ENCODE measurements at places on chromosomes 3 and 15.

DNA sequence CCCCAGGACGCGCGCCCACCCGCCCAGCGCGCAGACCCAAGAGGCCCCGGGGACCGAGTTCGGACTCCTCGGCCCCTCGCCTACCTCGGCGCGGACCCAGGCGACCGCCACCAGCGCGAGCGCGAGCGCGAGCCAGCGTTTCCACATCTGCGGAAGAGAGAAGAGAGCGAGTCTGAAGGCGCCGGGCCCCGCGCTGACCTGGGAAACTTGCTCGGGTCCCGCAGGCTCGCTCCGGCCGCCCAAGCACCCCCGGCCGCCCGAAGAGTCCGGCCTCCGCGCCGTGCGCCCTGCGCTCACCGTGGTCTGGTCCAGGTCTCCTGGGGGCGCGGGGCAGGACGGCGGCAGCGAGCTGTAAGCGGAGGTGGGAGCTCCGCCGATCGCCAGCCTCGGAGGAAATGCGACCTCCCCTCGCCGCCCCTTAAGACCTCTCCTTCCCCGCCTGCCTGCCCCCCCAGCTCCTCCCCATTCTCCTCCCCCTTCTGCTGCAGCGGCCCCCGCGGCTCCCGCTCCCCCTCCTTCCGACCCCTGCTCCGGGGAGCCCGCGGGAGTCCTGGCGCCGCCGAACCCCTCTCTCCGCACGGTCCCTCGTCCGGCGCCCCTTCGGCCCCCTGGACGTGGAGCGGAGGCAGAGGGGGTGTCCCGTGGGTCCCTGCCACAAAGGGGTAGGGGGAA lies at the start of gene FSTL1:
Gene FSTL1 (minus strand): TSS at position 393 of the 672 bp plus-strand sequence. CDS start 246 bp downstream, at position 147.
- H3K36me3 ChIP-seq: peaks cover 10% of the 10 kb centered on the region
- peaks cover 52% of the 10 kb centered on the region for H3K4me1 ChIP-seq
- peak within 1 kb of the TSS; percentile 73 for H3K27ac ChIP-seq
- DNase-seq: peak; percentile 79
- H3K27me3 ChIP-seq: no peaks in the 10 kb centered on the region
- H3K4me3 ChIP-seq: peak within 1 kb of the TSS; percentile 90

DNA sequence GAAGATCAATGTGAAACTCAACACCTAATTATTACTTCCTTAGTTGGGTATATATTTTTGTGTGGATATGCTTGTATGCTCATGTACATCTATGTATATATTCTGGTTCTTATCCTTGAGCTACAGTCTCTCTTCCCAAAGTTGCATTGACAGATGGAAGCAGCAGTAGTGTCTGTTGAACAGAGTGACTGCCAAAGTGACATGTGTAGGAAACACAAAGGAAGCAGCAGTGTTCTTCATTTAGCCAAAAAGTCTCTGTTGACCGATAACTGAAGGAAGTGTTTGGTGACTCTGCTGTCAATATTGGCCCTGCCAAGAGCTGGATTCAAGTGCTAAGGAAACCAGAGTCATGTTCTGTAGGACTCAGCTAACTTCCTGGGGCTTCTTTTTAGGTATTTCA lies 123.8 kb downstream of the C3orf70 start:
- peaks cover 9% of the 10 kb centered on the region for H3K36me3 ChIP-seq
- H3K27me3 ChIP-seq: no peaks in the 10 kb centered on the region
- DNase-seq: no peak
- H3K4me1 ChIP-seq: peaks cover 8% of the 10 kb centered on the region

- H3K4me3 ChIP-seq: peak within 1 kb of the TSS; percentile 79
- DNase-seq: peak; percentile 69
- H3K4me1 ChIP-seq: peaks cover 22% of the 10 kb centered on the region
- H3K36me3 ChIP-seq: no peaks in the 10 kb centered on the region
- peaks cover 43% of the 10 kb centered on the region for H3K27me3 ChIP-seq
Observed at GRCh38 chr3:51974963-51975851, at the start of gene ABHD14A. ABHD14A (plus strand) TSS chr3:51975064; CDS start chr3:51975136, 72 bp downstream.

DNA sequence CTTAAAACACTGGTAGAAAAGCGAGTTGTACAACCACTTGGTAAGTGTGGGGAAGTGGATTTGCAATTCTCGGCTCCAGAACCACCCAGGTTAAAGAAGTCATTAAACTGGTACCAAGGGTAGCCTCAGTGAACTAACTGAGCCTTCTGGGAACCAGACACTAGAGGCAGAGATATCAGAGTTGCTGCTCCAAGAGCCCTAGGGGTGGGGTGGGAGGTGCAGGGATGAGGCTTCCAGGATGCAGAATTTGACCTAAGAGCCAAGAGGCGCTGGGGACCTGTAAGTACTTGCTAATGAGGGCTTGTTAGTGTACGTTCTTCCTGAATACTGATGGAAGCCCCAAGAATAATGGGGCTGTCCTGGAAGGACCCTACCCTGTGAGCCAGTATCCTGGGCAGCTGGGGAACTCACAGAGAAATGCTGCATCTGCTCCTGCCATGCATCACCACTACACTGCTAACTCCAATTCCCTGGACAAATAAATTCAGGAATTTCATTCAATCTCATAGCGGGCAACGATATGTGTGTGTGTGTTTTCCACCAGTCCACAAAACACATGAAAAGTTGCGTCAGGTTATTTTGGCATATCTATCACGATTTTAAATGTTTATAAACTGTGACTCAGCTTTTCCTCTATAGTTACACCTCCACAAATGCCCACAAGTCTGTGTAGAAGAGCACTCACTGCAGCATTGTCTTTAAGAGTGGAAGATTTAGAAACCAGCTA lies 23.8 kb downstream of the STIMATE start:
- H3K36me3 ChIP-seq: no peaks in the 10 kb centered on the region
- H3K4me1 ChIP-seq: peaks cover 27% of the 10 kb centered on the region
- H3K4me3 ChIP-seq: no peak overlapping the region
- H3K27ac ChIP-seq: 0 out of 2 replicates have a peak overlapping the region, but pooled peaks have one; percentile 11
- DNase-seq: no peak

DNA sequence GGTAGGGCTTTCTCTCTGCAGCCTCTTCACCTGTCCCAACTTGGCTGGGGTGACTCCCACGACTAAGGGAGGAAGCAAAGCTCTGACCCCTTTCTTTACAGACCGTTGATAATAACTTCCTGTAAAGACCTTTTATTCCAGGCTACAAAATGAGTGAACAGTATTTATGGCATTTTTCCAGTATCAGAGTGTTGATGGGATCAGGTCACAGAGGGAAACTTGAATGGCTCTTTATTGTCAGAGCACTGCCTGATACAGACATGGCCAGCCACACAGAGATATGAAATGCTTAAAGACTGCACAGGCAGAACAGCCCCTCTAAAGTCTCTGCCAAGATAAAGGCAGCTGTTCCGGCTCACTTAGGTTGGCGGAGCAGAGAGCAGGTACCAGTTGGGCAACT lies 1033.9 kb upstream of the NR2F2 start:
- DNase-seq: no peak
- H3K36me3 ChIP-seq: no peaks in the 10 kb centered on the region

DNA sequence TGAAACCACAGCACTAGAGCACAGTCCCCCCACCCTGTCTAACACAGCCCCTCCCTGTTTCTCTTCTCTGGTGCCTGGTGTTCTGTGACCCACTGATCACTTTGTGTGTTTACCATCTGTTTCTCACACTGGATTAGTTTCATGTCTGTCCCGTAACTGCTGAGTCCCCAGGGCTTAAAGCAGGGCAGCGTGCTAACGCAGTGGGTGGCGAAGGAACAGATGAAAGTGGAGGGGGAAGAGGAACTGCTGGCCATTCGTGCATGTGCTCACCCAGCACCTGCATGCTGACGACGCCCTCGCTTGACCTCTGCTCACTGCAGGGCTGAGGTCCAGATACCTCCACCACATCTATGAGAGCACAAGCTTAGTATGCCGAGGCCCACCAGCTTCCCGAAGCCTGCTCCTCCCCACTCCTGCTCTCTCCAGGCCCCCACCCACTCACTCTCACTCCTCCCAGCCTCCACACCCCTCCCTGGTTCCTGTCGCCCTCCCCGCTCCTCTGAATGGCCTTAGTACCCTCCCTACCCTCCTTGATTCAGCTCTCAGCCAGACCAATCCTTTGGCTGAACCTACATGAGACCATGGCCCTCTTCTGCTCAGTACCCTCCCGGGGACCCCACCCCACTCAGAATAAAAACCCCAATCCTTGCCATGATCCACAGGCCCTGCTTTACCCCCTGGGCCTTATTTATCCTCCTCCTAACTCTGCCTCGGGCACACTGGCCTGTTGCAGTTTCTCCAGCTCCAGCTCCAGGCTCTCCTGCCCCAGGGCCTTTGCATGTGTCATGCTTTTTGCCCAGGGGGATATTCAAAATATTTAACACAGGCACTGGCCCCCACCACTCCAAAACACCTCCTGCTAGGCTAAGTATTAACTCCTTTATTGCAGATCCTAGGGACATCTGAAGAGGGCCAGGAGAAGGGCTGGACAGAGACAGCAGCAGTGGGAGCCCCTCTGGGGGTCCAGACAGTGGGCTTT lies 15.1 kb upstream of the IQSEC1 start:
- H3K27me3 ChIP-seq: no peaks in the 10 kb centered on the region
- peaks cover 9% of the 10 kb centered on the region for H3K4me1 ChIP-seq
- no peak for DNase-seq
- H3K36me3 ChIP-seq: no peaks in the 10 kb centered on the region
- H3K4me3 ChIP-seq: no peak overlapping the region
- no peak overlapping the region for H3K27ac ChIP-seq

DNA sequence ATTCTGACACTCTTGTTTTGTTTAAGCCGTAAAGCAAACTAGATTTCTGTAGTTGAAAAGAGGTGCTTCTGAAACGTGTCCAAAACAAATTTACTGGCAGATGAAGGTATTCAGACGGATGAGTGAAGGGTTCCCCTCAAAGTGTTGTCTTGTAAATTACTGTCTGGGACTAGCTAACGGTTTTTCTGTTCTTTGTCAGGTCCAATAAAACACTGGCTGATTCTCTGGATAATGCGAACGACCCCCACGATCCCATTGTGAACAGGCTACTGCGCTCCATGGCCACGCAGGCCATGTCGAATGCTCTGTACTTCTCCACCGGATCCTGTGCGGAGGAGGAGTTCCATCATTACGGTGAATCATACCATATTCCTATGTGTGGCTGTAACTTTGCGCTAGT lies 27.7 kb downstream of the TIPIN start:
- no peaks in the 10 kb centered on the region for H3K27me3 ChIP-seq
- DNase-seq: no peak
- peaks cover 65% of the 10 kb centered on the region for H3K36me3 ChIP-seq
- no peak overlapping the region for H3K4me3 ChIP-seq
- no peak overlapping the region for H3K27ac ChIP-seq
- no peaks in the 10 kb centered on the region for H3K4me1 ChIP-seq

- H3K27me3 ChIP-seq: no peaks in the 10 kb centered on the region
- DNase-seq: no peak
- no peaks in the 10 kb centered on the region for H3K36me3 ChIP-seq
- no peak overlapping the region for H3K4me3 ChIP-seq
- no peak overlapping the region for H3K27ac ChIP-seq
- H3K4me1 ChIP-seq: peaks cover 28% of the 10 kb centered on the region
Observed at GRCh38 chr3:171940151-171940649, 97.1 kb downstream of the TMEM212 start.

DNA sequence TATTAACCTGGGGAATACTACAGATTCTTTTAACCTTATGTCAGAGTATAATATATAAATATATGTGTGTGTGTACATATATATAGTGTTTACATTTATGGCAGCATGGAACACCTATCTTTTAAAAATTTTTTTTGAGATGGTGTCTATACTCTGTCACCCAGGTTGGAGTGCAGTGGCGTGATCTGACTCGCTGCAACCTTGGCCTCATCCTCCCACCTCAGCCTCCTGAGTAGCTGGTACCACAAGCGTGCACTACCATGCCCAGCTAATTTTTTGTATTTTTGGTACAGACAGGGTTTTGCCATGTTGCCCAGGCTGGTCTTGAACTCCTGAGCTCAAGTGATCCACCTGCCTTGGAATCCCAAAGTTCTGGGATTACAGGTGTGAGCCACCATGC lies 18.5 kb upstream of the ERICH6 start:
- no peak for DNase-seq
- H3K4me1 ChIP-seq: 0 out of 2 replicates have a peak, but pooled peaks cover 3% of the 10 kb centered on the region
- H3K27ac ChIP-seq: no peak overlapping the region
- H3K4me3 ChIP-seq: no peak overlapping the region

- no peak overlapping the region for H3K27ac ChIP-seq
- H3K36me3 ChIP-seq: no peaks in the 10 kb centered on the region
- H3K4me3 ChIP-seq: no peak overlapping the region
Observed at GRCh38 chr15:93152360-93152759, 63.3 kb upstream of the RGMA start.

GRCh38 chr3:112640276-112640929 lies 540 bp downstream of the CCDC80 start:
- no peaks in the 10 kb centered on the region for H3K36me3 ChIP-seq
- no peak overlapping the region for H3K4me3 ChIP-seq
- H3K27ac ChIP-seq: no peak overlapping the region
- peaks cover 8% of the 10 kb centered on the region for H3K4me1 ChIP-seq

DNA sequence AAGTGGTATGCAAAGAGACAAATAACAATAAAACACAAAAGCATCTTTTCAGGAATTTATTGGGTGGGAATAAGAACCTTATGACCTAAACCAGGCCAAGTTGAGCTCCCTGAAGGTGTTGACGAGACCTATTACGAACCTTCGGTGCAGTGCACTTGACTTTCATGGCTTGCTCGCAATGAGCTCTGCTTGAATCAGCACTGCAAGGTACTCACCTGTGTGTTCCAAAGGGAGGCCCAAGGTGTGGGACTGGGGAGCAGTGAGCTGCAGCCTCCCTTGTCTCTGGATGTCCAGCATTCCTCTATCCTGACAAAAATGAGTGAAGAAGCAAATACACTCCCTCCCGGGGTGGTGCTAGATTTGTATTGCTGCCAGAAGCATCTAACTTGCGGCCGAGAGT lies at the start of gene MDFIC2:
Gene MDFIC2 (minus strand): TSS at position 303 of the 400 bp plus-strand sequence. CDS start 665 bp downstream, outside the sequence.
- H3K27me3 ChIP-seq: no peaks in the 10 kb centered on the region
- peak within 1 kb of the TSS; percentile 34 for H3K27ac ChIP-seq
- H3K4me1 ChIP-seq: peaks cover 19% of the 10 kb centered on the region
- no peaks in the 10 kb centered on the region for H3K36me3 ChIP-seq
- peak; percentile 19 for DNase-seq
- H3K4me3 ChIP-seq: no peak within 1 kb of the TSS

GRCh38 chr3:107999215-107999775 lies 91.5 kb downstream of the CD47 start:
- peak overlapping the region; percentile 69 for H3K27ac ChIP-seq
- no peak overlapping the region for H3K4me3 ChIP-seq
- peaks cover 4% of the 10 kb centered on the region for H3K36me3 ChIP-seq
- no peak for DNase-seq
- peaks cover 23% of the 10 kb centered on the region for H3K4me1 ChIP-seq

GRCh38 chr15:65862682-65863081 lies 6.6 kb upstream of the RAB11A start:
- no peaks in the 10 kb centered on the region for H3K36me3 ChIP-seq
- H3K4me1 ChIP-seq: peaks cover 23% of the 10 kb centered on the region
- H3K27ac ChIP-seq: no peak overlapping the region
- H3K4me3 ChIP-seq: no peak overlapping the region
- H3K27me3 ChIP-seq: no peaks in the 10 kb centered on the region
- peak; percentile 77 for DNase-seq

Data from WTC11 (cell line).